D721Med (cell line): ENCODE measurements at places on chromosomes 3 and 15.

- DNase-seq = no peak
These were observed 57.9 kb downstream of the TRAK1 start for GRCh38 chr3:42148982-42149432.

- no peak for DNase-seq
These were observed 446.7 kb upstream of the GBE1 start for GRCh38 chr3:82208002-82208710.

DNA sequence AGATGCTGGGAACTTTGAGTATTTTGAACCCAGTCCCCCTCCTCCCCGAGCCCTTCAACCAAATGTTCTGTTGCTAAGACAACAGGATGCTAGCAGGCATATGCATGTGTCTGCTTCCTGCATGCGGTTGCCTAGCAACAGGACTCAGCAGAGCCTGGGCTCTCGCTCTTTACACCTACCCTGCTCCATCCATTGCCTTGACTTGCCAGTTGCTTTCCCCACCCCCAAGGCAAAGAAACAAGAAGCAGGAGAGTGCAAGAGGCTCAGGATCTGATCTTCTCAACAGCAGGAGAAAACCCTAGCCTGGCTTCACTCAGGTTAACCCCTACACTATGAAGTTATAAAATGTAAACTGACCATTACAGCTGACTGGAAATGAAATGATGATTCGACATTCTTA is 393.0 kb downstream of the IGSF11 start:
- DNase-seq = no peak

DNA sequence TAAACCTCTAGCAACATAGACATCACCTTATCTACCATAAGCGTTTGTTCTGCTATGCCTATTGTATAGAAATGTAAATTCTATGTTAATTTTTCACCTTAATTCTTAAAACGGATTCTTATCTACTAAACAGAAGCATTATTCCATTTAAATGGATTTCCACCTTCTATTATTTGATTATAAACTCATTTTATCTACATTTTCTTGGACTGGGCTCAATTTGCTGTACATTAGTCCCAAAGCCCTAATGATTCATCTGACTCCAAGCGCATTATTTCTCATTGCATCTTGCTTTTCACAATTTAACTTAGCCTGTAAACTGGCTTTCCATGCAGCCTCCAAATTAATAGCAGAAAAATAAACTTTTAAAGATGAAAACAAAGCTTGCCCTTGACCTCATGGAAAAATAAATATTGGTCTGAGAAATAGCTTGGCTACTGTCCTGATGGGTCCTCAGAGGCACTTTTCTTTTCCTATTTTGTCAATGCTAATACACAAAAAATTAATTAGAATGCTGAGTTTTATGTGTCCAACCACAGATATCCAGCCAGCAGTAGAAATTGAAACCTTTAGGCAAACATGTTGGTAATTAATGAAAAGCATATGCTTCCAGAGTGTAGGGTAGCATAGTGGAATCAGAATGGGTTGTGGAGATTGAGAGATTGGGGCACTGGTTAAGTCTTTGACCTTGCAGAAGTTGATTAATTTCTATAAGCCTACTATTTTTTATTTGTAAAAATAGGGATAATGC is 81.4 kb upstream of the CFAP20DC start:
- no peak for DNase-seq

- DNase-seq = no peak
These were observed 880.6 kb downstream of the MCTP2 start for GRCh38 chr15:95111969-95112368.

GRCh38 chr3:2879587-2879986 is 230.6 kb downstream of the IL5RA start:
- no peak for DNase-seq

DNA sequence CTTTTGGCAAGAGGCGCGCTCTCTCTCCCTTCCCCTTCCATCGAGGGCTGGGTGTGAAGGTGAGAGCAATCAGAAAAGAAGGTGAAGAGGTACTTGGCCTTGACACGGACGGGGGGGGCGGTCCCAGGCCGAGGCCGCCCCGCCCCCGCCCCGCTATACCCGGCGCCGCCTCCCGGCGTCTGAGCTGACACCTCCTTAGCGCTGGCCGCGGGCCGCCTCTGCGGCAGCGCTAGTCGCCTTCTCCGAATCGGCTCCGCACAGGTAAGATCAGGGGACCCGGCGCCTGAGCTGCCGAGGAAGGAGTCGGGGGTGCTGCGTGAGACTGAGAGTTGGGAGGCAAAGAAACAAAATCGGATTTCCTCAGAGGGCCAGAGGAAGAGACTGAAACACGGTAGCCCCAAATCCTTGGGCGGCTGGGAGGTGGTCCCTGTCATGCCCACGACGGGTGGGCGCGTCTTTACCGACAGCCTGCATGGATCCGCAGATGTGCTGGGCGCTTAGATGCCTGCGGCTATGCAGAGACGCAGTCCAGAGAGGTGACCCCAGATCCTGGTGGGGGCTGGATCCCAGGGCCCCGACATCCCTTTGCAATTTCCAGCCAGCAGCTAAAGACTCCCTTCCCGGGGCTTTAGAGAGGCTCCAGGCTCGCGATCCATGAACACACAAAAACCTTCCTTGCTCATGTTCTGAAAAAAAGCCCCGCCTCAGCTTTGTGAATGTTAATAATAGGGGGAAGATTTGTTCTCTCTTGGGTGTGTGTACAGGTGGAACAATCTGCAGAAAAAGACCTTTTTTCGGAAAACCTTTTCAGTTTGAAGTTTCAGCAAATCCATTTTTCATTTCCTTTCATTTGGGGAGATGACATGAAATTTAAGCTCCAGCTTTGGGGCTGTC is at the start of gene ENTPD3:
Gene ENTPD3 (plus strand): TSS at position 184 of the 894 bp plus-strand sequence. CDS start 874 bp downstream, outside the sequence.
- DNase-seq = no peak

DNA sequence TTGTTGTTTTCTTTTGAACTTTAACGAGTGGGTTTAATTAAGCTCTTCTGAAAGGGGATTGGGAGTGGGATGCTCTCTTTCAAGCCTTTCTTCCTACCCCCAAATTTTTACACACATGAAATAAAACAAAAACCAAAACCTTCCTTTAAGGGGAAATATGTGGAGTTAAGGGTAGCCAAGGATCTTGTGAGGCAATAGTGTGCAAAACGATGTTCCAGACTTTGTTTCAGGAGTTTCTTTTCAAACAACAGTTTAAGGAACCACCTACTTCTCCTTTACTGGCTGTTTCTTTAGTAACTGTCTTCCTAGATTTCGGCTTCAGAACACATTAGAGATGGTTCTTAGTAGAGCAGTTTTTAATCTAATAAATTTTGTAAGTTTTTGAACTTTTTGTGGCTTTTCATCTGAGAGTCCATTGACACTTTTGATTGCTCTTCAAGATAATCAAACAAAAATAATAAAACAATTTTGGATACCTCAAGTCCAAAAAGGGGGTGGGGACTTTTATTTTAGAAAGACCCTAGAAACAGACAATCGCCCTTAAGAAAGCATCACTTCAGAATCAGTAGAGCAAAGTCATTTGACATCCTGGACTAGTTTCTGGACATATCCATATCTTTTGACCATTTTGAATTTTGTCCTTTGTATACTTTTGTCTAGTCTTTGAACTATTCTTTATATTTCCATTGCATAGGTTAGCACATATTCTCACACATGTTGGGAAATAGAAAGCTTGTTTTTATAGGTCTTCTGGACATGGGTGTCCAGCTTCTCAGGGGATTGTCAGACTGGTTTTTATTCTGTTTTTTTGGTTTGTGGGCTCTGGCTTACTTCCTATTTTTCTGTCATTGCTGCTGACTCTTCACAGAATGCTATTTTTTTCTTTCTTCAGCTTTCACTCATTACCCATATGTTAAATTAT is 6.0 kb downstream of the DIPK2A start:
- DNase-seq = no peak

GRCh38 chr3:113626503-113627371 is 69.7 kb downstream of the USF3 start:
- no peak for DNase-seq

DNA sequence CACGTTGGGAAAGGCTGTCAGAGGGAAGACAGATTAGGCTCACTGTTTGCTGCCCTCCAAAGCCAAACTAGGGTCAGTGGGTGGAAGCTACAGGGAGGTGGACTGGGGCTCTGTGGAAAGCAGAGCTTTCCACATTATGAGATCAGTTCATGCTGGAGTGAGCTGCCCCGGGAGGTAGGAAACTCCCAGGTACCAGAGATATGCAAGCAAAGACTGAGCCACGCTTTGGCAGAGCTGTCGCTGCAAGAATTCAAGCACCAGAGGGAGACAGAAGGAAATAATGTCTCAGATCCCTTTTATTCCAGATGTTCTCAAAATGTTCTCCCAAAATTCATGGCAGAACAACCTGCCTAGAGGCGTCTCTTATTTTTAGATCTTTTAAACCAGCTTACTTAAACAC is 286.6 kb downstream of the WDR72 start:
- DNase-seq = no peak
